ENCODE measurements at places on chromosomes 6 and 20.

DNA sequence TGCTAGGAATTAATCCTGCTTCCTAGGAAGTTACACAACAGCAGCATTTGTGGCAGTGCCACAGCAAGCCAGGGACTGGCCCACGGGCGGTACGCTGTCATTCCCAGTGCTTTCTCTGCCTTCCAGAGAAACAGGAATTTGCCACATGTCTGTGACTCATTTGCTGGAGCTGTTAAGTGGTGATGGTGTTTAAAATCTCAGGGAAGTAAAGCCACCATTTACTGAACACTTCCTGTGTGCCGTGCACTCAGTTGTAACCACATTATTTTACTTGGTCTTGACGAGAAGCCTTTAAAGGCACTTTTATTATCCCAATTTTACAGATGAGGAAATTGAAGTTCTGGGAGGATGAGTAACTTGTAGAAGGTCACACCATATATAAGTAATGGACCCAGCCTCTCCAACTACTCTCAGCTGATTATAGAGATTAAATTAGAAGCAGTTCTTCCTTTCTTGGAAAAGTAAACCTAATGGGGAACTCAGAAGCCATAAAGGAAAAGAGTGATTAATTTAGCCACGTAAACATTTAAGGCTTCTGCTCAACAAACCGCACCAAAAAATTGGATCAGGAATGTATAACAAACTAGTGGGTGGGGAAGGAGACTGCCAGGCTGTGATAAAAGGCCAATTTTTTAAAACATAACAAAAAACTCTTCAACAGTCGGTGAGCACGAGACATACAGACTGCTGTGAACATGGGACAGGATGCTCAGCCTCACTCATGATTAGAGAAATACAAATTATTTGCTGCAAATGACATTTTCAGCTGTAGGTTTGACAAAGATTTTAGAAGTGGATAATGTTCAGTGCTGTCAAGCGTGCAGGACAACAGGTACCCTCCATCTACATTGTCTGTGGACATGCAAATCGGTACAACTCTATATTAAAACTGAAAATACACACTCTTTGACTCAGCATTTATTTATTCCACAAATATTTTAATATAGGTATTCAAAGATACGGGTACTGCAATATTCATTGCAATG lies 311.2 kb downstream of the NRN1 start:
- H3K27ac ChIP-seq, result no peak overlapping the region
- H3K4me1 ChIP-seq, result peaks cover 10% of the 10 kb centered on the region
- no peak overlapping the region for H3K4me3 ChIP-seq
- no peak for DNase-seq
- H3K27me3 ChIP-seq, result no peaks in the 10 kb centered on the region

GRCh38 chr6:42453654-42454427 lies 2.1 kb upstream of the TRERF1 start:
- H3K27ac ChIP-seq, result peak overlapping the region; percentile 66
- H3K4me3 ChIP-seq, result peak overlapping the region; percentile 100
- no peak for DNase-seq
- H3K27me3 ChIP-seq, result no peaks in the 10 kb centered on the region
- H3K36me3 ChIP-seq, result peaks cover 19% of the 10 kb centered on the region

DNA sequence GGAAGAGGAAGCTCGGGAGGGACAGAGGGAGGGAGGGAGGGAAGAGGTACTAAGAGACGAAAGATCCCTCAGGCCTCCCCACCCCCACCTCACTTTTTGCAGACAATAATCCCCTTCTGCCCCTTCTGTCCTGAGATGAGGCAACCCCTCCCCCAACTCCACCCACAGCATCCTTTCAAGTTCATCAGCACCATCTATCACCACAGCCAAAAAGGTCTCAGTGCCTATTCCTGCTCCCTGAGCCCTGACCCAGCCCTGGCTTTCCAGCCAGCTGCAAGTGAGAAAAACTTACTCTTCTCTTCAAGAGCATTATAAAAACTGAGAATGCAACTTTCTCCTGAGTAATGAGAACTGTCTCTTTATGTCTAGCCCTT lies 133.2 kb upstream of the LRFN2 start:
- no peak for DNase-seq
- no peaks in the 10 kb centered on the region for H3K36me3 ChIP-seq
- no peak overlapping the region for H3K27ac ChIP-seq
- H3K4me3 ChIP-seq, result no peak overlapping the region
- peaks cover 5% of the 10 kb centered on the region for H3K4me1 ChIP-seq

GRCh38 chr6:105896052-105896820 lies 189.9 kb upstream of the PRDM1 start:
- no peaks in the 10 kb centered on the region for H3K36me3 ChIP-seq
- H3K4me1 ChIP-seq, result peaks cover 5% of the 10 kb centered on the region
- H3K27ac ChIP-seq, result no peak overlapping the region
- no peak overlapping the region for H3K4me3 ChIP-seq
- no peak for DNase-seq

GRCh38 chr20:25280051-25280573 lies 32.2 kb downstream of the PYGB start:
- H3K27me3 ChIP-seq, result no peaks in the 10 kb centered on the region
- H3K27ac ChIP-seq, result no peak overlapping the region
- peaks cover 23% of the 10 kb centered on the region for H3K36me3 ChIP-seq
- H3K4me3 ChIP-seq, result no peak overlapping the region
- no peak for DNase-seq

- no peak overlapping the region for H3K4me3 ChIP-seq
- peaks cover 42% of the 10 kb centered on the region for H3K27me3 ChIP-seq
- no peak for DNase-seq
- H3K27ac ChIP-seq, result no peak overlapping the region
Observed at GRCh38 chr20:10314198-10314597, 95.6 kb downstream of the SNAP25 start.

GRCh38 chr6:38974389-38975151 lies 74.0 kb upstream of the GLP1R start:
- H3K27ac ChIP-seq, result no peak overlapping the region
- no peak for DNase-seq
- H3K36me3 ChIP-seq, result no peaks in the 10 kb centered on the region
- H3K27me3 ChIP-seq, result peaks cover 70% of the 10 kb centered on the region

DNA sequence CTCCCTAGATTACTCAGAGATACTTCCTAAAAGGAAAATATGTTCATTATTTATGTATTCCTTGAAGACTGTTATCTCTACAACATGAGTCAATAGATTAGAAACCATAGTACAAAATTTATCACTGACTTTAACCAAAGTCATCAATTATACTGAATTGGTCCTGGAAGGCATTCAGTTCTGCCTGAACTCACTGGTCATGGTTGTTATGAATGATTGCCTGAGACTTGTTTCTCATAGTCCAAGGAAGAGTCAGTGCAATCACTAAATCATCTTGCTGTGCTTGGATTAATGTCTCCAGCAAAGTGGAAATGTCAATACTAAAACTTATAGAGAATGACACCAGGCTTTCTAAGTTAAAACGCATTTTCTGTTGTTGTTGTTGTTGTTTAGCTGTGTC lies 878.6 kb upstream of the MANEA start:
- H3K27me3 ChIP-seq, result no peaks in the 10 kb centered on the region
- H3K36me3 ChIP-seq, result no peaks in the 10 kb centered on the region
- no peak overlapping the region for H3K4me3 ChIP-seq
- no peaks in the 10 kb centered on the region for H3K4me1 ChIP-seq
- no peak for DNase-seq
- H3K27ac ChIP-seq, result no peak overlapping the region

DNA sequence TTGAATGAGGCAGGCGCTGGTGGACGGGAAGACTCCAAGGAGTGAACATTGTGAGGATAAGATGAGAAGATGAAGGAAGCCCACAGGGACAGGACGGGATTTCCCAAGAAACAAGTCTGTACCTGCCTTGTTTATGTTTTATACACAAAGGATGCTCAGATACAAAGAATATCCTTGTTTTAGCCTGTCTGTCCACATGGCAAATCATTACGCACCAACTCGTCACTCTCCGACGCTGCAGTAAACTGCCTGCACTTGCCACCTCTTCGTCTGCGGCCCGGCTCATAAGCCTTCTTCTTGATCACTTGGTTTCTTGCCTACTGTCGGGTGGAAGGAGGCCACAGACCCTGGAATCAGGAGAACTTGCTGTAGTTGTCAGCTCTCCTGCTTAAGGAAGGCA lies 85.4 kb downstream of the CD83 start:
- no peaks in the 10 kb centered on the region for H3K4me1 ChIP-seq
- DNase-seq, result no peak
- H3K4me3 ChIP-seq, result no peak overlapping the region
- H3K36me3 ChIP-seq, result peaks cover 4% of the 10 kb centered on the region
- H3K27ac ChIP-seq, result no peak overlapping the region

GRCh38 chr6:98634569-98634968 lies 199.8 kb upstream of the POU3F2 start:
- no peak overlapping the region for H3K27ac ChIP-seq
- H3K27me3 ChIP-seq, result no peaks in the 10 kb centered on the region
- no peak for DNase-seq
- no peaks in the 10 kb centered on the region for H3K4me1 ChIP-seq

DNA sequence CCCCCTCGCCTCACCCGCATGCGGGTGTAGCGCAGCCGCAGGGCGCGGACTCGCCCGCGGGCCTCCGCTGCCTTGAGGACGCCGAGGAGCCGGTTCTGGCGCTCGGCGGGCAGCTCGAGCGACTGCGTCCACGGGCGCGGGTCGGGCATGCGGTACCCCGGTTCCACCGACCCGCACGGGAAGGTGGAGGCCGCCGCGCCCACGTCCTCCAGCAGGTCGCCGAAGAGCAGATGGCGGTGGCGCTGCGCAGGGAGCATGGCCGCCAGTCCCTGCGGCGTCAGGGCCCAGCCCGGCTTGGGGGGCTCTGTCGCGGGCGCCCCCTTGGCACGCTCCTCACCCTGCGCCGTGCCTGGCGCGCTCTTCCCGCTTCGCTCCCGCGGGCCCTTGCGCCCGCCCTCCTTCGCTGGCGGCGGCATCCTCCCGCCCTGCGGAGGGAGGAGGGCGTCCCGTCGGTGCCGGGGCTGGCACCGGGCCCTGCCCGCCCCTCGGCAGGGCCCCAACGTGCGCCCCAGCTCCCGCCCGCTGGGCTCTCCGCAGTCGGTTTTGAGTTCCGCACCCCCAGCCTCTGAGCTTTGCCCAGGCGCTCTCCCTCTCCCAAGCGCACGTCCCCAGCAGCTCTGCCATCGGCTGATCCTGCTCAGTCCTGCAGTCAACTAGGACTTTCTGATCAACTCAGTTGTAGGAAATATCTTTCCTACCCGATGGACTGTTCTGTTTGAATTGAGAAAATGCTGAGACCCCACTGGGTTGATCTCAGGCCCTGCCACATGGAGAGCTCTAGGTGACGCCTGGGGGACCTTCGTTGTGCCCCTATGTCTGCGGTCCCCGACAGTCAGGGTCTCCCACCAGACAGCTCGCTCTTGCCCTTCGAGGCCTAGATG lies at the start of gene LKAAEAR1:
TSS of gene LKAAEAR1 (minus strand) at position 595 of the 881 bp plus-strand sequence. CDS start at position 416, 179 bp downstream.
- H3K27me3 ChIP-seq, result no peaks in the 10 kb centered on the region
- no peak for DNase-seq
- H3K4me3 ChIP-seq, result peak within 1 kb of the TSS; percentile 85
- H3K36me3 ChIP-seq, result peaks cover 8% of the 10 kb centered on the region

- H3K36me3 ChIP-seq, result no peaks in the 10 kb centered on the region
- peaks cover 77% of the 10 kb centered on the region for H3K27me3 ChIP-seq
- H3K4me3 ChIP-seq, result peak overlapping the region; percentile 16
- H3K4me1 ChIP-seq, result peaks cover 10% of the 10 kb centered on the region
Observed at GRCh38 chr6:151290877-151291721, 51.3 kb downstream of the AKAP12 start.

DNA sequence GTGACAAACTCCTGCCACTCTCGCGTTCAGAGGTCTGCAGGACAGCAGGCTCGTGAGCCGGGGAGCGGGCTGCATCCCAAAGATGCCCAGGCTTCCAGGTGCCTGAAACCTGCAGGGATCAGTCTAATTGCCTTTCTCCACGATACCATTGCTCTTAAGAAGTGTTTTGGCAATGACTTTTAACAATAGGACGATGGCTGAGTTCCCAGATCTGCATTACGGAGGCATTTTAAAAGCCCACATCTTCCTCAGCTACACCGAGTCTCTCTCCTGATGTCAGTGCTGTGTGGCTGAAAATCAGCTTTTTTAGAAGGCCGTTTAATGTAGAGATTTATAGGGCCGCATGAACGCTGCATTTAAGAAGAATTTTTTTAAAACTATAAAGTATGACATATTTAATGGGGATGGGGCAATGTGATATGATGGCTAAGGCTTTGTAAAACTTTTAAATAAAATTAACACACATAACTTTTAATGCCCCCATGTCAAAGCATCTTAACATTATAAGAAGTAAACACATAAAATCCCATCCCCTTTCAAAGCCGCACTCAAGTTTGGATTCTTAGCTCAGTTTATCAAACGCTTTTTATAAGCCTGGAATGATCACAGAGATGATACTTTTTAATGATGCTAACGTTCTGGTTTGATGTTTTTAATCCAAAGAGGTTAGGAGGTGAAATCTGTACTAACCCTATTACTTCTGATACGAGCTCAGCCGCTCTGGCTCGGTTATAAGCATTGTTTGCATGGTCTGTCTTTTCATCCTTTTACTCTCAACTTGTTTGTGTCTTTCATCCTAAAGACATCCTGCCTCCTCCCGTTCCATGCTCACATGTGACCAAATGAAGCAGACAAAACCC lies 386.0 kb downstream of the SMOC2 start:
- no peaks in the 10 kb centered on the region for H3K27me3 ChIP-seq
- no peaks in the 10 kb centered on the region for H3K4me1 ChIP-seq
- H3K27ac ChIP-seq, result no peak overlapping the region
- no peaks in the 10 kb centered on the region for H3K36me3 ChIP-seq

- peaks cover 2% of the 10 kb centered on the region for H3K4me1 ChIP-seq
- DNase-seq, result peak; percentile 60
- H3K36me3 ChIP-seq, result no peaks in the 10 kb centered on the region
- H3K27me3 ChIP-seq, result no peaks in the 10 kb centered on the region
- H3K27ac ChIP-seq, result no peak overlapping the region
Observed at GRCh38 chr20:51639206-51639832, 96.8 kb upstream of the NFATC2 start.

GRCh38 chr6:166738386-166739116 lies 111.5 kb upstream of the RPS6KA2 start:
- H3K4me3 ChIP-seq, result no peak overlapping the region
- DNase-seq, result no peak
- no peaks in the 10 kb centered on the region for H3K36me3 ChIP-seq

DNA sequence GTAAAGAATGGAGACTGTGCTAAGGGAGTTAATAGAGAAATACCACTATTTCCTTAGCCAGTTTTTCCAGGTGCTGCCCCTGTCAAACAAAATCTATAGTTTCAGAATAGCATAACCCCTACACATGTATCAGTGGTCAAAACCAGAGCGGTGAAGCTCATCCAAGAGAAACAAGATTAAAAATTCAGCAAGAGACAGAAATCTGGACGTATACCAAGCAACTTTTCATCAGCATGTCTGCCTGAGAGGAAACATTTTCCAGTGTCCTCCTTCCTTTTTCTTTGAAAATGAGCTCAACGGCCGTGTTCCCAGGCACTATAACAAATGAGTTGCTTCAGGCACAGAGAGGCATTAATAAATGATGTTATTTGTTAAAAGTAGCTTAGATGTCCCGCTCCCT lies 416.5 kb downstream of the BCKDHB start:
- no peak overlapping the region for H3K27ac ChIP-seq
- H3K27me3 ChIP-seq, result no peaks in the 10 kb centered on the region
- DNase-seq, result no peak
- no peaks in the 10 kb centered on the region for H3K36me3 ChIP-seq
- peaks cover 2% of the 10 kb centered on the region for H3K4me1 ChIP-seq
- H3K4me3 ChIP-seq, result no peak overlapping the region

Data from effector memory CD8-positive, alpha-beta T cell (primary cell).